Renal cortex interstitium (tissue), 15 donors: ENCODE measurements at places on chromosomes 12 and 14.

- no peak for DNase-seq
These were observed 508.5 kb downstream of the FOXG1 start for GRCh38 chr14:29274890-29275596.

GRCh38 chr14:68943107-68943506 lies 36.0 kb downstream of the ACTN1 start:
- no peak for DNase-seq

GRCh38 chr14:100476012-100476822 lies 111.0 kb downstream of the BEGAIN start:
- no peak for DNase-seq

DNA sequence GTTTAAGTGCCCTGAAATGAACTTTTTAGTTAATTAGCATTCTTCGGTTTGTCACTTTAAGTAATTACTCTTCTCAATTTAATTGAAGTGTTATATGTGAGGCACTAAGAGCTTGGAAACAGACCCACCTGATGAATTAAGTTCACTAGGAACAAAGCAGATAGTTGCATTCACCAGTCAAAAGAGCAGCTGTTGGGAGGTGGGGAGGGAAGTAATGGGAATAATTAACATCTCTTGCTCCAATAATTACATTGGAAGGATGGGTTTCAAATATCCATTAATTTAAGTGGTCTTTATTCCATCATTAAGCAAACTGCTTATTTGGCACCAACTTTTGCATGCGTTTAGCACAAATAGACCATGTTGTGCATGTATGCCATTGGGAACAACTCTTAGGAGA lies 667.2 kb downstream of the GALC start:
- DNase-seq, result no peak

GRCh38 chr14:71322655-71323250 lies 415.5 kb downstream of the PCNX1 start:
- DNase-seq, result peak; percentile 24

- no peak for DNase-seq
These were observed 1.1 kb downstream of the CLECL1 start for GRCh38 chr12:9731797-9732196.

DNA sequence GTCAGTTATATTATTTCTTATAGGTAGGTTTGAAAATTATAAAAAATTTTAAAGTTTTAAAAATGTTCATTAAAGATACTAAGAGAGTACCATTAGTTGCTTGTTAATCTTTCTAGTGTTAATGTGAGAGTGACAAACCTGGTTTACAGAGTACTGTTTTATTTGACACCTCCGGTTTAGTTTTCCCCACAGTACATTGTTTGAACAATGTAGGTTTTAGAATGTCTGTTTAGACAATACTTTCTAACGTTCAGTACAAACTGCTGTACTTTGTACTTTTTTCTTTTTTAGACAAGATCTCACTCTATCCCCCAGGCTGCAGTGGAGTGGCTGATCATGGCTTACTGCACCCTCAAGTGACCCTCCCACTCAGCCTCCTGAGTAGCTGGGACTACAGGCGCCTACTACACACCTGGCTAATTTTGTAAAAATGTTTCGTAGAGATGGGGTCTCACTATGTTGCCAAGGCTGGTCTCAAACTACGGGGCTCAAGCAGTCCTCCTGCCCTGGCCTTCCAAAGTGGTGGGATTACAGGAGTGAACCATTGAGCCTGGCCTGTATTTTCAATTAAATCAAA lies 3.2 kb downstream of the BICDL1 start:
- no peak for DNase-seq

GRCh38 chr14:42855085-42855484 lies 1248.4 kb downstream of the LRFN5 start:
- no peak for DNase-seq

- no peak for DNase-seq
These were observed 72.4 kb upstream of the GZMB start for GRCh38 chr14:24706351-24706750.

GRCh38 chr12:33944703-33945437 lies 77.4 kb upstream of the ALG10 start:
- DNase-seq, result no peak

DNA sequence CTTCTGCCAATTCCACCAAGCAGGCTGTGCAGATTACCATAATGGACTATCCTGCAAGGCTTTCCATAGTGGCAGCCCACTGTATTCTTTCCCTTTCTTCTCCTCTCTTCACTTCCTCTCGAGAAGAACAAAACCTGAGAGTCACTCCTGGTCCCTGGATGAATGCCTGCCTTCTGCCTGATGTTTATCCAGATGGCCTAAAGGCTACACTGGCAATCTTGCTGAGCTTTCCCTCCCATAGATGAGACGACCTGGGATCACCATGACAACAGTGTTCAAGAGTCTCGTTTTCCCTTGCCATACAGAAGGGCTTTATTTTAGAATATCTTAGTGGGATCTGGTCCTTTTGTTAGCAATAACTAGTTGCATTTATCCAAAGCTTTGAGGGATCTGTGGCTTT lies 142.3 kb downstream of the RTN1 start:
- DNase-seq, result no peak

- DNase-seq, result no peak
These were observed 35.3 kb upstream of the CSRNP2 start for GRCh38 chr12:51118706-51119105.

GRCh38 chr12:15274561-15274967 lies 47.7 kb upstream of the PTPRO start:
- DNase-seq, result no peak

DNA sequence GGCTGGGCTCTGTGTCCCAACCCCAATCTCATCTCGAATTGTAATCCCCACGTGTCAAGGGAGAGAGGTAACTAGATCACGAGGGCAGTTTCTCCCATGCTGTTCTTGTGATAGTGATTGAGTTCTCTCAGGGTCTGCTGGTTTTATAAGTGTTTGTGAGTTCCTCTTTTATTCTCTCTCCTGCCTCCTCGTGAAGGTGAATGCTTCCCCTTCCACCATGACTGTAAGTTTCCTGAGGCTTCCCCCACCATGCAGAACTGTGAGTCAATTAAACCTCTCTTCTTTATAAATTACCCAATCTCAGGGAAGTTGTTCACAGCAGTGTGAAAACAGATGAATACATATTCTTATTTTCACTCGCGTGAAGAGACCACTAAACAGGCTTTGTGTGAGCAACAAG lies 148.2 kb downstream of the TMEM30B start:
- no peak for DNase-seq

DNA sequence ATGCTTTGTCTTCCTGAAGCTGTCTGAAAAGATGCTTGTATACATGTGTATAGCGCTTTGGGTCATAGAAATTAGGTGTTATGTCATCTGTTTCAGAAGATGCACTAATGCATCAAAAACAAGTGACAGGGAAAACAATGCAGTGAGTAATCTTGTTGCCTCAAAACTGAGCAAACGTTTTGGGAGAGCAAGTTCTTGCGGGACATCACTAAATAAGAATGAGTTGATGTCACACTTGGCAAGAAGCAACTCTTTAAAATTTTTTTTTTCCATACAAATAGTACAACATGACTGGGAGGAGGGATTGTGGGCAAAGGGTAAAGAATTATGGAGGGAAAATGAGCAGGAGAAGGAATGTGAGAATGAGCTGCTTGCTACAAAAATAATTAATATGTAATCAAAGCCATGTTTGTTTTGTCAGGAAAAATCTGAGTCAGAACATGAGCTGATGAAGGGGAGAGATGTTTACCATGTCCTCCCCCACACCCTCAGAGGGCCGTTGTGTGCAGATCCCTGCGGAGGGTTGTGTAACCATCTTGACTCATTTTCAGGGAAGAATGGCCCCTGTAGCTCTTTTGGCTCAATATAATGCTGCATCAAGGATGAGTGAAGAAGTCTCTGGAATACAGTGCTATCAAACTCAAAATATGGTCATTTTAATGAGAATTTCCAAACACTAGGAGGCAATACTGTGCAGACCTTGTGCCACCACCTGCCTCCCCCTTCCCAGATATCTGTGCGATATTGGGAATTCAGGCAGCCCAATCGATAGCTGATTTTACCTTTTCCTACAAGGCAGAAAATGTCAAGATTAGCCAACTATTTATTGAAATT lies 41.4 kb downstream of the BORCS5 start:
- peak; percentile 34 for DNase-seq

DNA sequence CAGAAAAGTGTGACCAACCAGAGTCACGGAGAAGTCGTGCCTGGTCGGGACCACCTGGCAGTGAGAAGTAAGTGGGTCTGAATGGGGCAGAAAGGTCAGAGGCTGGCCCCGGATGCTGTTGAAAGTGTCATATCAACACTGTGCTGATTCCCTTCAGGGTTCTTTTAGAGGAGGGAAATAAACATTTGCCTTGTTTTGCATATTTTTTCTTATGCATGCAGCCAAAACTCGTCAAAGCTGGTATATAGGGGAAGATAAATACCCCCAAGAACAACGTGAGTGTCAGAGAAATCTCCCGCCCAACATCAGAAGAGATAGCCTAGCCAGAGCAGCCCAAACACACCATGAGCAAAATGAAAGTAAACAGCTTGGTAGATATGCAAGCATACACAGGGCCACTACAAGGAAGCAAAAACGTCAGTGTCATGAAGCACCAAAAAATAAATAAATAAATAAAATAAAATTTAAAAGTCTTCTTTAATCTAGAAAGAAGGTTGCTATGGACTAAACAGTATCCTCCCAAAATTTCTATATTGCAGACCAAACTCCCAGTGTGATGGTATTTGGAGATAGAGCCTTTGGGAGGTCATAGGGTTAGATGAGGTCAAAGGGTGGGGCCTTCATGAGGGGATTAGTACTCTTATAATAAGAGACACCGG lies 22.1 kb downstream of the EIF5 start:
- DNase-seq, result no peak

DNA sequence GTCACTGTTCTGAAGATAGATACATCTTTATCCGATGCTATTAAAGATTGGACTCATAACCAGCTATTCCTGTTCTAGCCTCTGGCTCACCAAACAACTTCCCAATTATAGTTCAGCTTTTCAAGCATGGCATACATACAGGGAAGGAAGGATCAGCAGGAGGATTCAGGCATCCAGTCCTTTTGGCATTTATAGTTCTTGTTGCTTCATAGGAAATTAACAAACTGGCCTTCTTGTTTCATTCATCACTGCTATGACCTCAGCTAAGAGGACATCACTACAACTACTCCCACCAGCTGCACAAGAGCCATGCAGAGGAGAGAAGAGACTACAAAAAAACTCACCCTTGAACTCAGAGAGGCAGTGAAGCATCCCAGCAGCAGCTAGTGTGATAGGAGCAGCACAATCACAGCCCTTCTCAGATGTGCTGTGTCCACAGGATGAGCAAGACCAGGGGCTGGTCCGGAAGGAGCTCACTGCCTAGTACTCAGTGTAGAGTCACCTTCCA lies 100.5 kb downstream of the SPTSSA start:
- DNase-seq, result no peak

DNA sequence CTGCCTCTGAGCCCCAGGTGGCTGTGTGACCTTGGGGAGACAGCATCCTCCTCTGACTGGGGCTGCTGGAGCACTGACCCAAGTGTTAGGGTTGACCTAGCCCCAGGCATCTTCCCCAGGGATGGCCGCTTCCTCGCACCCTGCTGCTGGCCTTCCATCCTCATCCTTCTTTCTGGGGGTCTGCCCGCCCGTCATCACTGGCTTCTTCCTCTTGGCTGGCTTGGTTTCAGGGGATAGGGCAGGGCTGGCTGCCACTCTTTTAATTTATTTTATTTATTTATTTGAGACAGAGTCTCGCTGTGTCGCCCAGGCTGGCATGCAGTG lies 3.5 kb downstream of the TEDC1 start:
- no peak for DNase-seq

DNA sequence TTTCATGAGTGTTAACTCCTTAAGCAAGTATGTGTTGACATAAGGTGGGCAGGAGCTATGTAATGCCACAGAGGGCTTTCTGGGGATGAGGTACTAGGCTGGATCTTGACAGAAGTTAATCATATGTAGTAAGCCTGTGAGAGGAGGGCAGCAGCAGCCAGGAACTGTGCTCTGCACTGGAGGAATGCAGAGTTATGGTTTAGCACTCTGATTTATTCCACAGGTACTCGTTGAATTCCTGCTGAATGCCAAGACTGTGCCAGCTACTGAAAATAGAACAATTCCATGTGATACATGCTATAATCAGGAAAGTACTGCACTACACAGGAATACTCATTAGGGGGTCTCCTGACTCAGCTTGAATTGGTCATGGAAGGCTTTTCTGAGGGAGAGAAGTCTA lies 58.7 kb downstream of the SUSD6 start:
- no peak for DNase-seq

GRCh38 chr12:45775465-45775864 lies 46.0 kb downstream of the ARID2 start:
- no peak for DNase-seq

- peak; percentile 6 for DNase-seq
These were observed 588.2 kb downstream of the NRXN3 start for GRCh38 chr14:78758333-78758732.

DNA sequence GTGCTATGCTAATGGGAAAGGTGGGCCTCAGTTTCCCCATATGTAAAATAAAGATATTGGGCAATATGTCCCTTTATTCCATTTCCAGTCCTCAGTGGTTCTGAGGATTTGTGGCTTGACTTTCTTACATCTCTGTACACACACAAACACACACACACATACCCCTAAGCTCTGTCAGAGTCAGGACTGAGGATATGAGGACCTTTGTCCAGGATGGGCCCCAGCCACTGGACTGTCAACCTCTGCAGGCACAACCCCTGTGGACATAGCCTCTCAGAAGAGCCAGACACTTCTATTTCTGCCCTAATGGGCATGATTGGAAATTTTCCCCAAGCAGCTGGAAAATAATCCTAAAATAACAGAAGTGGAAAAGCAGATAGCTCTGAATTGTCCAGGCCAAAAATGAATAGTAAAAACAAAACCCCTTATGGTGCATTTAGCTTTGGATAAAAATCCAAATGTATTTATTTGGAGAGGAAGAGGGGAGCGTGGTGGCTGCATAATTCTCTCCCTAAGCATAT lies 50.2 kb downstream of the RIN3 start:
- no peak for DNase-seq

DNA sequence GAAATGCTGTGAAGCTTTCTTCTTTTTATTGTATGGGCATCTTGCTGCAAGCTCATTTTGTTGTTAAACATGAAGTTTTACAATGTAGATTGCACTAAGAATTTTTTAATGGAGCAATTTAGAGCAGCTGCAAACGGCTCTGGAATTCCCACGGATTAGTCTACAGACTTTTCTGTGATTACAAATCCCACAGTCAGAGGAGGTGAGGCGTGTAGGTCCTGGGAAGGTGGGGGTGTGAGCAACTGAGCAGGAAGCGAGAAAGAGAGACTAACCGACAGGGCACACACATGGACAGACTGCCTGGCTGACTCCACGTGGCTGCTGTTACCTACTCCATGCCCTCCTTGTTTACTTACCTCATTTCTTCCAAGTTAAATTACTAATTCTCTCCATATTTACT lies 348.5 kb downstream of the NPAS3 start:
- DNase-seq, result no peak

- DNase-seq, result no peak
These were observed 17.2 kb upstream of the ELK3 start for GRCh38 chr12:96177013-96177412.

DNA sequence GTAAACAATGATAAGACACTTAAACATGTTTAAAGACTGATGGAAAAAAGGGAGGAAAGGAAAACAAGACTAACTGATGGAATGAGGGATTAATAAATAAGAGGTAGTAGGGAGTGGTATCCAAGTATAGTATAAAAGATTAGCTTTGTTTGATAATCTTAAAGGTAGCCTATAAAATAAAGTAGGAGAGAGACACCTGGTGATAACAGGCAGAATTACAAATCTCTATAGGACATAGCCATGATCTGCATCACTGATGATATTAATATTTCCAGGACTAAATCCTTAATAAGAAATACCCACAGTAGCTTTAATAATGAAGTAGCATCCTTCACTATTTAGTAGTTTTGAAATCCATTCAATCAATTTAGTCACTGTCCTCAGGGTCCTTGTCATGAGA lies 30.4 kb downstream of the DLGAP5 start:
- peak; percentile 12 for DNase-seq
